Glutamatergic neuron (in vitro differentiated cells): ENCODE measurements at places on chromosomes 11 and 22.

- no peaks in the 10 kb centered on the region for H3K27me3 ChIP-seq
- H3K4me1 ChIP-seq = peaks cover 10% of the 10 kb centered on the region
- H3K36me3 ChIP-seq = no peaks in the 10 kb centered on the region
- no peak overlapping the region for H3K27ac ChIP-seq
Measured at GRCh38 chr11:24386546-24387397, 110.1 kb upstream of the LUZP2 start.

- DNase-seq = no peak
- peaks cover 31% of the 10 kb centered on the region for H3K36me3 ChIP-seq
- peaks cover 1% of the 10 kb centered on the region for H3K27me3 ChIP-seq
- H3K4me1 ChIP-seq = no peaks in the 10 kb centered on the region
Measured at GRCh38 chr11:126197277-126197939, 14.0 kb downstream of the RPUSD4 start.

GRCh38 chr11:85787809-85788760, 22.9 kb downstream of the SYTL2 start:
- no peaks in the 10 kb centered on the region for H3K36me3 ChIP-seq
- no peak for DNase-seq
- H3K27me3 ChIP-seq = no peaks in the 10 kb centered on the region
- no peak overlapping the region for H3K27ac ChIP-seq

GRCh38 chr11:12991426-12991825, 17.7 kb upstream of the RASSF10 start:
- no peak for DNase-seq
- H3K36me3 ChIP-seq = peaks cover 5% of the 10 kb centered on the region
- no peak overlapping the region for H3K27ac ChIP-seq
- peaks cover 2% of the 10 kb centered on the region for H3K27me3 ChIP-seq
- no peak overlapping the region for H3K4me3 ChIP-seq

DNA sequence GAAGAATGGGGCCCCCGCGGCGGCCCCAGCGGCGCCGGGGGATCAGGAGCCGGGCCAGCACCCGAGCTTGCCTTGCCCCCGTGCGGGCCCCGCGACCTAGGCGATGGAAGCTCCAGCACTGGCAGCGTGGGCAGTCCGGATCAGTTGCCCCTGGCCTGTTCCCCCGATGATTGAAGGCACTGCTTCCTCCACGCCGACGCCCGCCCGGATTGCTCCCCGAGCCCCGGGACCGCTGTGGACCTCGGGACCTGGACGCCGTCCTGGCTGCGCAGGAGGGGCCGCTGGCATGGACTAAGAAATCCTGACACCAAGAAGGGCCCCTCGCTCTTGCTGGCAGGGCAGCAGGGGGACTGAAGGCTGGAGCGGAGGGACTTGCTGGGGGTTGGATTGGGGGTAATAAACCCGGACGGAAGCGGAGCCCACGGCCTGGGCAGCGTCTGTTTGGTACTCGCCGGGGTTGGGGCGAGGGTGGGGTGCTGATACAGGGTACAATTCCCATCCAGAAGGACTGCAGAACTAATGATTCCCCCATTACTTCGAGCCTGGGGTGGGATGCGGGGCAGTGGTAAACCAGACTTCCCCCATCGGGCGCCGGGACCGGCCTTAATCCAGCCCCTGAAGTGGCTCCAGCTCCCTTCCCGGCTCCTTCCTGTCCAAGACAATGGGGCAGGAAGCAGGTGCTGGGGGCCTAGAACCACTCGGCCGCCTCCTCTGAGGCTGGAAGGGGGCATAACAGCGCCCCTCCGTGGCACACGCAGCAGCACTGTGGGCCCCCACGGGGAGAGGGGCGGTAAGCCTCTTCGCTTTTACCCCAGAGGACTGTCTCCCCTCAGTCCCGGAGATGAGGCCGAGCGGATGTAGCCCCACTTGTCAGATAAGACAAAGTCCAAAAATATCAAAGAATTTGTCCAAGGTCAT, 1.0 kb downstream of the CCDC85B start:
- H3K36me3 ChIP-seq = no peaks in the 10 kb centered on the region
- peaks cover 29% of the 10 kb centered on the region for H3K4me1 ChIP-seq

DNA sequence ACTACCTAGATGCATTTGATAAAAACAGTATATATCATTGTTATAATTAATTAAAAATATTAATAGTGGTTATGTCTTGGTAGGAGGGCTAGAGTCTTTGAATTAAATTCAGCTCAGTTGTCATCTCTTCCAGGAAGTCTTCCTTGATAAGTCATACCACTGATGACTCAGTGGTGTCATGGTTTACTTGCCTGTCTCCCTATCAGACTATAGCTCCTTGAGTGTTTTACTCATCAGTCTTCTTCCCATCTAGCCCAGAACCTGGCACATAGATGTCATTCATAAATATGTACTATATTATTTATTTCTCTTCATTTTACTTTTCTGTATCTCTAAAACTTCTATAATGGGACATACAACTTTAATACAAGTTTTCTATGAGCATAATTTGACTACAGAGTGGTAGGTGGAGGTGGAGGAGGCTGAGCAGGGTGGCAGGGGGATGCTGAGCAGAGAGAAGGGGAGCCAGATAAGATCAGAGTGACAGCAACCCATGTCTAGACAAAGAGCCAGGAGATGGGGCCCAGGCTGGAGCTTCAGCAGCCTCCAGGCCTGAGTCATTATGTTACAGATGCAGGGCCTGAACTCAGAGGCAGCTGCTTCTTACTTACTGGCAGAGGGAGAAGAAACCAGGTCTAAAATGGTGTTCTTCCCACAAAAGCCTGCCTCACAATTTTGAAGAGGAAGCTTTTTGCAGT, 82.3 kb upstream of the PHOX2A start:
- peaks cover 11% of the 10 kb centered on the region for H3K4me1 ChIP-seq
- H3K4me3 ChIP-seq = no peak overlapping the region
- no peak for DNase-seq
- H3K27ac ChIP-seq = no peak overlapping the region
